ENCODE measurements at places on chromosomes 13 and 19.

- no peak for DNase-seq
These were observed 10.1 kb upstream of the ZNF358 start for GRCh38 chr19:7505682-7506384.

GRCh38 chr19:21492947-21493906 is 12.2 kb upstream of the ZNF429 start:
- no peak for DNase-seq

DNA sequence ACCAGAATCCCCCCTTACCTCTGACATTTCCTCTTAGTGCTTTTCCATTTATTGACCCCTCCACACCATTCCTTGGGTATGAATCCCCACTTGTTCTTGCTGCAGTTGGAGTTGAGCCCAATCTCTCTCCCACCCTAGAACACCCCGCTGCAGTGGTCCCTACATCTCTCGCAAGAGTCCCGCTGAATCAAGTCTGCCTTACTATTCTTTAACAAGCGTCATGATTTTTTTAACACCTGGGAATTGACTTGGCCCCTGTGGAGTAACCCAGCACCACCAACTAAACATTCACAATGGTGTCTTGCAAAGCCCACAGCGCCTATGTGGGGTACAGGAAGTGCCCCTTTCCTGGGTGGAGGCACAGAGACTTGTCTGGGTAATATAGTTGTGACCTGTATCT is 13.2 kb upstream of the ZNF599 start:
- no peak for DNase-seq

DNA sequence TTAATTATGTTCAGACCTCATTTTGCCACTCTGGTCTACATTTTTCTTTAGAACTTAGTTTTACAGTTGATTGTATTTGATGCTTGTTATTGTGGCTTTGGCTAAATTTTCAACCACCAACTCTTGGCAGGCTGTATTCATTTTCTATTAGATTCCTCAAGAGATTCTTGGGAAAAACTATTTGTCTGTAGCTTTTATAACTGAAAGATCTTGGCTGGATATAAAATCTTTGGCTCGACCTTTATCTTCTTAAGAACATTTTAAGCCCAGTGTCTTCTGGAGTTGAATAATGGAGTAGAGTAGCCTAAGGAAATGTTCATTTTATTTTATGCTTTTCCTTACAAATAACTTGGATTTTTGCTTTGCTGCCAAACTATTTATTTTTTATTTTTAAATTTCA is 848.5 kb downstream of the PCDH17 start:
- no peak for DNase-seq
